ENCODE measurements at places on chromosomes 6 and 20. TPM values are rescaled to one million over a fixed set of nuclear protein-coding genes. Genes with fewer than 3 reads are reported as not detected.

- H3K27ac ChIP-seq = no peak overlapping the region
- H3K4me3 ChIP-seq = no peak overlapping the region
- H3K27me3 ChIP-seq = no peaks in the 10 kb centered on the region
Observed at GRCh38 chr6:30264743-30265142, 51.5 kb upstream of the TRIM26 start.

DNA sequence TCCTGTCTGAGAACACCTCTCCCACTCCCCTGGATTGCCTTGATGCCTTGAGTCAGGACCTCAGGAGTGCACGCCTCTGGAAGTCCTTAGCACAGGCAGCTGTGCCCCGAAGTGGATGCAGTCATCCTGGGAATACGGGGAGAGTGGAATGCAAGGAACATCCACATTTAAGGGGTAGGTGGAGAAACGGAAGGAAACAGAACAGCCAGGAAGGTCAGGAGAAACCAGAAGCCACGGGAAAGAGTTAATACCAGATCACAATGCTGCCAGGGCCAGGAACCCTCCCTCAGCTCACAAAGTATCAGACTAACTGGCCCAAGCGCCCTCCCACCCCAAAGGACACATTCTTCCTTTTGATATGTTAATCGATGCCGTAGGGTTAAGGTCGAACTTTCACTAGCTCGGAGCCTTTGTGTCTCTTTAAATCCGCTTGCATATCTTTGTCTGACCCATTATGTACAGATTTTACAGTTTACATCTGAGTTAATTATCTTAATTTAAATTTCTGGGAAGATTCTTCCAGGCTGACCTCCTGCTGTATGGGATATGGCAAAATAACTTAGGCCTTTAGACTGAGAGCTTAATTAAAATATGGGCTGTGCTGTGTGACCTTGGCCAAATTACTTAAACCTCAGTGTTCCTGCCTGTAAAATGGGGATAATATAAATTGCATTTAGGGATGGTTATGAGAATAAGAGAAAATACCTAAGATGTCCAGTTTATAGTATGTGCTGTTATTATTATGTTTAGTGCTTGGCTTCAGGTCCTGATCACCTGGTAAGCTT is 24.0 kb upstream of the CCND3 start:
- peaks cover 12% of the 10 kb centered on the region for H3K4me1 ChIP-seq
- no peaks in the 10 kb centered on the region for H3K27me3 ChIP-seq
- H3K27ac ChIP-seq = no peak overlapping the region
- H3K4me3 ChIP-seq = no peak overlapping the region

Gene HCRTR2
- not detected for total RNA-seq

DNA sequence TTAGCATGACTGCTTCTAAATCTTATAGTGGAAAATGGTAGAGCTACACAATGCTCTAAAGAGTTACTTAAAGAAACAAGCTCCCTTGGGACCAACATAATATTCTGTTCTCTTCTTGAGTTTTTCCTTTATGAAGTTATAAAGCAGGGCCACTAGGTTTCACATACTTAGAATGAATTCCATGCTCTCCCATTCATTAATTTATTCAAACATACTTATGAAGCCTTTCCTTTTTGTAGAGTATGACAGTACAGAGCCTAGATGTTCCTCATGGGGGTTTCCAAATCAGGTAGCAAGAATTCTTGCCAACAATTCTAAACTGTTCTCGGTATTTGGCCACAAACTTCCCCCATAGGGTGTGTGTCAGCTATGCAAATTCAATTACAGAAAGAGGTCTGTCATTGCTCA is 20.6 kb upstream of the FABP7 start:
- H3K27me3 ChIP-seq = no peaks in the 10 kb centered on the region
- no peaks in the 10 kb centered on the region for H3K36me3 ChIP-seq
- no peak overlapping the region for H3K27ac ChIP-seq
- H3K4me1 ChIP-seq = no peaks in the 10 kb centered on the region
- no peak for DNase-seq

Gene PRICKLE4
- total RNA-seq = not detected

Gene OSTM1
- total RNA-seq = 17.5 TPM

Gene OSBPL2
- total RNA-seq = 28.6 TPM

- no peak overlapping the region for H3K4me3 ChIP-seq
- no peaks in the 10 kb centered on the region for H3K4me1 ChIP-seq
- no peak overlapping the region for H3K27ac ChIP-seq
- no peak for DNase-seq
- H3K36me3 ChIP-seq = no peaks in the 10 kb centered on the region
- peaks cover 27% of the 10 kb centered on the region for H3K27me3 ChIP-seq
Observed at GRCh38 chr6:135129136-135129856, 51.8 kb upstream of the MYB start.

DNA sequence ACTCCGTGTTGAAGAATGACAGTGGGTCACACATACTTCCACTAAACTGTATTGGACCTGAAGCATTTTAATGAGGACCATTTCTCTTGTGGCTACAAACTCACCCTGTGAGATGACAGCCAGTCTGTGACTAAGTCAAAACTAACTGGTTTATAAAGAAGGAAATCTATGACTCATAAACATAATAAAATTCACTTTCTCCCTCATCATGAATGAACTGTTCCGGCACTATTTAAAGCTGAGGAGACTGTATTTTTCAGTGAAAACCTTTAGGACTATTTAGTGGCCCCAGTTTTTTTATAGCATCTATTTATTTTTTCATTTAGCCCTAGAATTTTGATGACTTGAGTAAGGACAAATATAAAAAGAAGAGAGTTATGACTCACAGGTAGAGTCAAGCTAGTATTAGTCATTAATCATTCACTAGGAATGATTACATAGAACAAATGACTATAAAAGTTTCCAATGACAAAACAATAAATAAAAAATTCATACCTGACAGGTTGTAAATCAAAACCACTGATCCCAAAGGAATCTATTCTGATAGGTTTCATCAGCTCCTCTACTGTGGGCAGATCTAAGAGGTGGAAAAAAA is 34.2 kb downstream of the CEP162 start:
- peak; percentile 83 for DNase-seq
- no peak overlapping the region for H3K4me3 ChIP-seq
- no peaks in the 10 kb centered on the region for H3K27me3 ChIP-seq
- no peaks in the 10 kb centered on the region for H3K4me1 ChIP-seq
- H3K36me3 ChIP-seq = peaks cover 4% of the 10 kb centered on the region

- H3K4me3 ChIP-seq = no peak overlapping the region
- no peak for DNase-seq
- no peaks in the 10 kb centered on the region for H3K36me3 ChIP-seq
- H3K27me3 ChIP-seq = peaks cover 2% of the 10 kb centered on the region
- H3K27ac ChIP-seq = no peak overlapping the region
- H3K4me1 ChIP-seq = peaks cover 4% of the 10 kb centered on the region
Observed at GRCh38 chr6:118774581-118774980, 119.4 kb upstream of the ASF1A start.

DNA sequence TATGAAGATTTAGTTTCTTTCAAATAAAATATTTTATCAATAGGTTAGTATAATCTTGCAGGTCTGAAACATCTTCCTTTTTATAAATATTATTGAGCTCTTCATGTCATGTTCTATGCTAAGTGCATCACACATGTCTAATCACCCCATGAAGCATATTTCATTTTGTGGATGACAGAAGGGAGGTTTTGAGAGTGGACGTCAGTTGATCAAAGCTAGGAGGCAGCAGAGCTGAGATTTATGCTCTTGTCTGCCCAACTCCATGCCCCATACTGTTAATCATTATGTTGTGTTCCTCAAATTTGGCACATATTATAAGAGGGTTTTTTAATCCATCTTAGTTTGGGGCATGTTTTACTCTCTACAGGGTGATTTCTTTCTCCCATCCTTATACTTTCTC is 22.7 kb downstream of the DSE start:
- peaks cover 18% of the 10 kb centered on the region for H3K4me1 ChIP-seq
- no peak overlapping the region for H3K4me3 ChIP-seq
- H3K27me3 ChIP-seq = no peaks in the 10 kb centered on the region
- no peak overlapping the region for H3K27ac ChIP-seq
- no peak for DNase-seq

Gene TUBB1
- total RNA-seq = not detected

Gene PNLDC1
- total RNA-seq = not detected

- peak overlapping the region; percentile 28 for H3K27ac ChIP-seq
- H3K27me3 ChIP-seq = no peaks in the 10 kb centered on the region
- DNase-seq = peak; percentile 89
- peaks cover 25% of the 10 kb centered on the region for H3K36me3 ChIP-seq
- H3K4me3 ChIP-seq = no peak overlapping the region
Observed at GRCh38 chr6:154414021-154414813, 57.6 kb upstream of the IPCEF1 start.

DNA sequence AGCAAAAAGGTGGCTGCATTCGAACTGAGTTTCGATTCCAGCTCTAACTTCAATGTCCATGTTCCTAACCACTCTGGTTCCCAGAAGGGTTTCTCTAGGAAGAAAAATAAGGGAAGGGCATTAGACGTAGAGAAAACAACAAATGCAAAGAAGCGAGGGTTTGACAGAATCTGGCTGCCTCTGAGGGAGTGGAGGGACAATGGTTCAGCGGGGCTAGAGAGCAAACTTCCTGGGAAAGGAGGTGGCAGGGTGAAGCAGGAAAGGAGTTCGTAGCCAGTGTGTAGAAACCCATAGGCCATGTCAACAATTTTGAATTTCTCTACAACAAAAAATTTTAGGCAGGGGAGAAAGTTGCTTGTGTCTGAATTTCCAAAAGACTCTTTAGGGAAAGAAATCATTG is 14.5 kb upstream of the DNAAF9 start:
- H3K27ac ChIP-seq = no peak overlapping the region
- no peaks in the 10 kb centered on the region for H3K36me3 ChIP-seq
- H3K4me3 ChIP-seq = no peak overlapping the region
- no peaks in the 10 kb centered on the region for H3K4me1 ChIP-seq

Gene MOCS1
- total RNA-seq = 8.1 TPM

GRCh38 chr6:5763407-5763806 is 243.3 kb downstream of the NRN1 start:
- H3K36me3 ChIP-seq = no peaks in the 10 kb centered on the region
- H3K4me3 ChIP-seq = no peak overlapping the region
- H3K27ac ChIP-seq = no peak overlapping the region
- H3K4me1 ChIP-seq = no peaks in the 10 kb centered on the region
- no peaks in the 10 kb centered on the region for H3K27me3 ChIP-seq

GRCh38 chr6:11592294-11592906 is 54.9 kb downstream of the TMEM170B start:
- H3K36me3 ChIP-seq = no peaks in the 10 kb centered on the region
- H3K4me3 ChIP-seq = no peak overlapping the region
- peak; percentile 72 for DNase-seq
- H3K27ac ChIP-seq = no peak overlapping the region

Data from IMR-90 (cell line).